ENCODE measurements at places on chromosomes 2 and 18.

DNA sequence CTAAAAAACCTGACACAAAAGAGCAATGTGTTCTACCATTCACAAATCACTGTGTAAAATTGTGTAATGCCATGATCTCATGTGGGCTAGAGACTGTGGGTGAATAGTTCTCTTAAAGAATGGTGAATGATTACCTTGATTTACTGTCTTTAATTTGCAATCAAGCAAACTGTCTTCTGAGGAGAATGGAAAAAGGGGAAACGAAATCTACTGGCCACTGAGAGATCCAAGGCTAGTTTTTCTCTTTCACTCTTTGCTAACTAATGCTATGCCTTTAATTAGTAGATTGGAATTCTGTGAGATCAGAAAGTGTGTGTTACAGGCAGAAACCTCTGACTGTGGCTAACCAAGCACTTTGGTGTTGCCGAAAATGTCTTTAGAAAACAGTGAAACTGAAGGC lies 422.7 kb downstream of the TGIF1 start:
- DNase-seq, result no peak

DNA sequence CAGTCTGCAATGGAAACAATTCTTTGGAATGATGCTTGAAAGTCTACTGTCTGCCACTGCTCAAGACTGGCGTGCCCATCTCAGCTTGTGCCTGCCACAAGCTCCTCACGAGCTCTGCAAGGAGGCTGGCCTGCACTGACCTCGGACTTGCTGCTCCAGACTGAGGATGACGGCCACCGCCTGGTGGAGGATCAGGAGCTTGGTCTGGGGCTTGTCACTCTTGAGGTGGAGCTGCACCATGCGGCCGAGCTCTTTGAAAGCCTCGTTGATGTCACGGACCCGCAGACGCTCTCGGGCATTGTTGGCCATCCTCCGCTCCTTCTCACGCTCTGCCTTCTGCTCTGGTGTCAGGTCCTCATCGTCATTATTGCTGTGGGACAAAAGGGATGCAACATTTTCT lies 269.4 kb upstream of the CCDC68 start:
- no peak for DNase-seq

- DNase-seq, result no peak
These were observed 259.0 kb downstream of the LRATD1 start for GRCh38 chr2:14891546-14891945.

DNA sequence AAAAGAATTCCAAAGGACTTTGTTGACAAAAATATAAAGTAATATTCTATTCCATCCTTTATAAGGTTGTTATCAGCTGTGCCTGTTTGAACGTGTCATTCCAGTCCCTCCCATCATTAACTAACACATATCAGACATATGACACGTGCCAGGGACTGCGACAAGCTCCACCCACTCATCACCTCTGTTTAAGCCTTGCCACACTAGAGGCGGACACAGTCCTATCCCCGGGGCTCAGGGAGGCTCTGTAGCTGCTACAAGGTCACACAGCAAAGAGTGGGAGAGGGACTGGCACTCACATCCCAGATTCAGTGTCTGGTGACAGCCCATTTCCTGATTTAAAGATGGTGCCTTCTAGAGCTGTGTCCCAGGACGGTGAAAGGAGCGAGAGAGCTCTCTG lies 30.0 kb downstream of the TBC1D8 start:
- no peak for DNase-seq

- no peak for DNase-seq
These were observed 954 bp downstream of the CCNT2 start for GRCh38 chr2:134919341-134920210.

GRCh38 chr2:19804639-19805260 lies 97.0 kb downstream of the TTC32 start:
- DNase-seq, result no peak

DNA sequence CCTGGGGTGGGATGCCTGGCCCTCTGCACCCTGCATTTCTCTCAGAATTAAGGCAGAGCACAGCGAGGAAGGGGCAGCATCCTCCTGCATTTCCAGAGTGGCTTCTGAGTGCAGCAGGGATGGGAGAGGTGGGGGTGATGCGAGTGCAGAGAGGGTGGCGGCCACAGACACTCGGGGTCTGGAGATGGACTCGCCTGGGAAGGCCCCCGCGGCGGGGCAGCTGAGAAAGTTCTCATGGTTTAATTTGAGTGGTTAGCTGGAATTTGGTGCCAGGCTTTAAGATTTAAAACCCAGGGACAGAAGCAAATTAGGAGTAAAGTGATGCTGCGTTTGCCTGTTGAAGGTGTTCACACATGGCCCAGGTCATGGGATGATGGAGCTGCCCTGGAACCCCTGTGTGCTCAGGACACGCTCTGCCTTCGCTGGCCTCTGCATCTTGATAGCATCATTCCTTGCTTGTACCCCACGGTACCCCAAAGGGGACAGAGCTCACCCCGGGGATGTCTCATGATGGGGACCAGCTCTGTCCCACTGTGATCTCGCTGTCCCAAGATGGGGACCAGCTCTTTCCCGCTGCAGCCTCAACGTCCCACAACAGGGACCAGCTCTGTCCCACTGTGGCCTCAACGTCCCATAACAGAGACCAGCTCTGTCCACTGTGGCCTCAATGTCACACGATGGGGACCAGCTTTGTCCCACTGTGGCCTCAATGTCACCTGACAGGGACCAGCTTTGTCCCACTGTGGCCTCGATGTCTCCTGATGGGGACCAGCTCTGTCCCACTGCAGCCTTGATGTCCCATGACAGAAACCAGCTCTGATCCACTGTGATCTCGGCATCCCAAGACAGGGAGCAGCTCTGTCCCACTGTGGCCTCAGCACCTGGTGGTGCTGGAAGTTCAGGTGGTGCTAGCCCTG lies 27.5 kb downstream of the TMEM18 start:
- no peak for DNase-seq

DNA sequence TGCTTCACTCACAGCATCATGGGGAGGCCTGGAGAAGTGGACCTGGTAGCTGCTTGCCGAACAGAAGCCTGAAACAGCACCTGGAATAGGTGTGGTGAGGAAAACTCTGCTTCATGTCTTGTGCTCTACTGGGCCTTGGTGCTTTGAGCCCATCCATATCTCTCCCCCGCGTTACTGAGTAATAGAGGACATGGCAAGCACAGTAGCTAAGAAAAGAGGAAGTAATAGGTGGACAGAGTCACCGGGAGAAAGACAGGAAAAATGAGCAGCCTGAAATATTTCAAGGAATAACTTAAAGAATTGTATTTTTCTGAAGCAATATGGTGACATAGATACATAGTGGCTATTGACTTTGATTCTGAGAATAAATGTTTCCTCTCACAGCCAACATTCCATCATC lies 14.0 kb upstream of the HNMT start:
- DNase-seq, result no peak

Measured in retinal pigment epithelial cell (primary cell).